HS-5 (cell line): ENCODE measurements at places on chromosomes 3 and 15.

DNA sequence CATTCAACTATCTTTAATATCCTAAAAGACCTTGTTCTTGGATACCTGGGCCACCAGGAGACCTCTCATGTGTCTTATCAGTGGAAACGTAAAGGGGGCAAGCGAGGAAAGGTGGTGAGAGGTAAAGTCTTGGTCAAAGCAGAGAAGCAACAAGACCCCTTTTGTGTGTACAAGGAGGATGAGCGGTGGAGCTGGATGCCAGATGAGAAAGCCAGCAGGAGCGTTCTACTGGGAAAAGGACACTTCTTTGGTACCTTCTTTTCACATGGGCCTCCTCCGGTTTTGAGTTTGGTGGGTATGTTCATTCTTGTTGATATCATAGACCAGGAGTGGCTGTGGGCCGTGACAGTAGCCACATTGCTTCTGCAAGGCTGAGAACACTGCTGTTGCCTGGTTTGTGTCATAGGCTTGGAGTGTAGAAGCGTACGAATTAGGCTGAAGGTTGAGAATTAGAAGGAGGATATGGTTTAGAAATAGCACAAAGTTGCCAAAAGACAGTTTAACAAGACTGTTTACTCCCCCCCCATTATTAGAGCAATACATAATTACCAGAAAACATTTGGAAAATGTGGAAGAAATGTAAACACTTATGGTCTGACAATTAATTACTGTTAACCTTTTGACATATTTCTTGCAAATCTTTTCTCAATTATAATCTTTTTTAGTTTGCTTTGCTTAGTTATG lies 46.8 kb upstream of the VILL start:
- DNase-seq, result no peak

DNA sequence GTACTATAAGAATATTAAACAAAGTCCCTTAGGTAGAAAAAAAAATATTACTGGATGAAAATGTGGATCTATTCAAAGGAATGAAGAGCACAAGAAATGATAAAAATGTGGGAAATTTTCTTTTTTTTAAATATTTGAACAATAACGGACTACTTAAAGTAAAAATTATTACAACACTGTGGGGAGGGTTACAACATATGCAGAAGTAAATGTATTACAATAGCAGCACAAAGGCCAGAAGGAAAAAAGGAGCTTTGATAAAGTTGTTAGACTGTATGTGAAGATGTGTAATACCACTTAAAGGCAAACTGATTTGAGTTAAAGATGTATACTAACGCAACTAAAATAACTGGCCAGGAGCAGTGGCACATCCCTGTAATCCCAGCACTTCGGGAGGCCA lies 427.1 kb downstream of the SHQ1 start:
- no peak for DNase-seq

DNA sequence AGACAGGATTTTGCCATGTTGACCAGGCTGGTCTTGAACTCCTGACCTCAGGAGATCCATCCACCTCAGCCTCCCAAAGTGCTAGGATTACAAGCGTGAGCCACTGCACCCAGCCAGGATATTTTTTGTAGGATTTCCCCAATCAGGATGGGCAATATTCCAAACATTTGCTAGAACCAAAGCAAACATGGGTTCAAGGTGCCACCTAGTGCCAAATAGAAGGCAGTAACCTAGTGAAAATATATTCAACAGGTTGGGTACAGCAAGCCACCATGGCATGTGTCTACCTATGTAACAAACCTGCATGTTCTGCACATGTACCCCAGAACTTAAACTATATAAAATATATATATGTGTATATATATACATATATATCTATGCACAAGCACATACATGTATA lies 185.9 kb upstream of the CADM2 start:
- no peak for DNase-seq

GRCh38 chr3:134694466-134694865 lies 43.6 kb upstream of the KY start:
- no peak for DNase-seq

- no peak for DNase-seq
Observed at GRCh38 chr15:79218588-79219200, 63.8 kb upstream of the ANKRD34C start.

DNA sequence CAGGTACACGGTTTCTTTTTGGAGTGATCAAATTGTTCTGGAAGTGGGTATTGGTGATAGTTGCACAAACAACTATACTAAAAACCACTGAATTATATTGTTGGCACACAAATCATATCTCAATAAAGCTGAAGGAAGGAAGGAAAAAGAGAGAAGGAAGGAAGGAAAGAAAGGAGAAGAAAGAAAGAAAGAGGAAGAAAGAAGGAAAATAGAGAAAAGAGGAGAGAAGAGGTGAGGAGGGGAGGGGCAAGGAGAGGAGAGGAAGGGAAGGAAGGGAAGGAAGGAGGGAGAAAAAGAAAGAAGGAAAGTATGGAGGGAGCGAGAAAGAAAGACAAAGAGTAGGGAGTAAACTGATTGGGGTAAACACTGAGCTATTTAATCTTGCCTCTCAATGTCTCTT lies 77.9 kb upstream of the TSC22D2 start:
- no peak for DNase-seq

- DNase-seq, result no peak
Observed at GRCh38 chr3:103112273-103112672, 677.5 kb downstream of the ZPLD1 start.

DNA sequence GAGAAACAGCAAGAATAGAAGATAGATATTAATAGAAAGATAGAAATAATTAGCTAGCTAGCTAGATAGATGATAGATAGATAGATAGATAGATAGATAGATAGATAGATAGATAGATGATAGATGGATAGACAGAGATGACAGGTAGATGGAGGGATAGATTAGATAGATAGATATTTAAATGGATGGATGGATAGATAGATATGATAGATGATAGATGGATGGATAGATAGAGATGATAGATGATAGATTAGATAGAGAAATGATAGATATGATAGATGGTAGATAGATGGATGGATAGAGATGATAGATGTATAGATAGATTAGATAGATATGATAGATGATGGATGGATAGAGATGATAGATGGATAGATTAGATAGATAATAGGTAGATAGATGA lies 8.3 kb upstream of the ATP10A start:
- no peak for DNase-seq

- no peak for DNase-seq
Observed at GRCh38 chr15:63362885-63363284, 18.8 kb downstream of the CA12 start.

DNA sequence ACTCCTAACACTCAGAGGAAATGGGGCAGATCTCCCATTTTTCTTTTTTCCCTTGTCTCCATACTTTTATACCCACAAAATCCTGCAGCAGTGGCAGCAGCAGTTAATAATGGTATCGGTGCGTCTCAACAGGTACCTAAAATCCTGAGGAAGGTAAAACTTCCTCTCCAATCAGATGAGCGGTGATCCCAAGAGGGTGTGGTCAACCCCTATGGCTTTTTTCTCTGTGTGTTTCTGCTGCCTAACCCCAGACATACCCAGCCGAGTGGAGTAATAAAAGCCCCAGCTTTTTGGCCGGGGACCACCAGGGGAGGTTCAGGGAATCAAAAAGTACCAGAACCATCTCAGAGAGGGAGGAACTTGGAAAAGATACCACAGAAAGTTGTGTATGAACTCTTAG lies 9.1 kb downstream of the GK5 start:
- no peak for DNase-seq

DNA sequence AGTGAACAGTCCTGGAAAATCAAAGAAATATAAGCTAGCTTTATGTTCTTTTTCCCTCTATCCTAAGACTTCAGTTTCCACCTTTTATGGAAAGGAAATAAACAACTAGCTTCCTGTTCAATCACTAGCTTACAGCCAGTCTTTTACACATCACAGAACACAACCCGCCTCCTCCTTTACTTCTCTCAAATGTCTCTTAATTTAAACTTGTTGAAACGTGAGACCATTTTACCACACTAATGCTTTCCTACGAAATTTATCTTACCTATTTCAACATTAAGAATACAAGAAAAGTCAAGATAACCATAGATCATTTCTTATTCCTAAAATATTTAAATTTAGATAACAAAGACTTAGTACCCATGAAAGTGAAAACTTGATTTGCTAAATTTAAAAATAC lies 6.2 kb downstream of the PRTG start:
- DNase-seq, result no peak

- no peak for DNase-seq
Observed at GRCh38 chr3:116833202-116833601, 123.6 kb downstream of the TUSC7 start.

- no peak for DNase-seq
Observed at GRCh38 chr15:50819344-50819743, 53.8 kb upstream of the SPPL2A start.

GRCh38 chr3:123336441-123336851 lies 112.4 kb downstream of the ADCY5 start:
- no peak for DNase-seq
